ENCODE measurements at places on chromosomes 7 and 10. TPM values are rescaled to one million over a fixed set of nuclear protein-coding genes. Genes with fewer than 3 reads are reported as not detected.

- no peak for DNase-seq
Observed at GRCh38 chr10:82071231-82071630, 196.2 kb downstream of the NRG3 start.

Gene ANKRD30A
- not detected for total RNA-seq

- DNase-seq, result no peak
Observed at GRCh38 chr7:138001529-138002095, at the start of gene CREB3L2. CREB3L2 (minus strand) TSS chr7:138002086; CDS start chr7:138001705, 381 bp downstream.

DNA sequence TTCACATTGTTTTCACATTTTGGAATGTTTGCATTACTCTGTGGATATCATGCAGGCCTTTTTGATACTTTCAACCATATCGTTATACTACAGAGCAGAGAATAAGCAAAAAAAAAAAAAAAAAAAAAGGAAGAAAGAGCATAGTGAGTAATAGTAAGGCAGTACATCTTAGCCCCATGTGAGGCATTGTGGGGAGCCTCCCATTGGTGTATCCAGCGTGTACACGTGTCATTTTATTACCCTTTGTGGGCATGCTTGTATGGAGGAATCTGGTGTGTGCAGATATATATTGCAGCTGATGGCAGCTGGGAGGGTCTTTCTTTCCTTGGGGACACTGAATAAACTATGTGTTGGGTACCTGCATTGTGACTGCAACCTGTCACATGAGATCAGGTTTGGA is 19.6 kb downstream of the R3HCC1L start:
- no peak for DNase-seq

Gene OR2A1
- total RNA-seq, result not detected

Gene HHEX
- 0.54 TPM for total RNA-seq

- DNase-seq, result no peak
Observed at GRCh38 chr7:42125321-42125720, 111.7 kb downstream of the GLI3 start.

Gene PTPN20
- total RNA-seq, result not detected

Gene SYCE1
- not detected for total RNA-seq

GRCh38 chr7:131733604-131734003 is 177.2 kb upstream of the PODXL start:
- no peak for DNase-seq

- no peak for DNase-seq
Observed at GRCh38 chr7:2092279-2092678, 140.5 kb downstream of the MAD1L1 start.

- DNase-seq, result no peak
Observed at GRCh38 chr7:91517201-91517785, 253.1 kb downstream of the FZD1 start.

Gene ASB10
- total RNA-seq, result not detected

GRCh38 chr10:30387646-30388243 is 38.7 kb upstream of the MTPAP start:
- no peak for DNase-seq

Gene CLCN1
- not detected for total RNA-seq

Gene INMT
- not detected for total RNA-seq

DNA sequence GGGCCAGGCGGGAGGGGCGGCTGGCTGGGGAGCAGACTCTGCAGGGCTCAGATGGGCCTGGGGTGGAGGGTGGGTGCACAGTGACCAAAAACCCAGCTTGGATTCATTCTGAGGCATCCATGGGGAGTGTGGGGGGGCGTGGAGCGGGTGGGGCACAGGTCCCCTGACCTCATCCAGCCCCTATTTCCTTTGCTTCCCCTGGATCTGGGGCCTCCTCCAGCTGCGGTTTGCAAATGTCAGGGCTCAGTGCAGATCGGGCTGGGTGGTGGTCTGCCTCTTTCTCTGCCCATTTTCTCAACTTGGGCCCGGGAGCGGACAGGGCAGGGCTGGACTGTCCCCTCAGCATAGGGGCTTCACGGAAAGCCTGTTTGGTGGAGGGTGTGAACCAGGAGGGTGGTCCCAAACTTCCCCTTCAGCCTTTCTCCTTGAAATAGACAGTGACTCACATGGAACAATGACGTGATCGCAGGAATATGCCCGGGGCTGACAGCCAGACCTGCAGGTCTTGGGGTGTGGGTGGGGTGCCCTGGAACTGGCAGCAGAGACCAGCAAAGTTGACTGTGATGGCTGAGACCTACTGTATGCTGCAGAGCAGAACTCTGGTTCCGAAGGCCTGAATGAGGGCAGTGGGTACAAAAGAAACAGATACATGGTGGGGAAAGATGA is 72.9 kb upstream of the PODXL start:
- DNase-seq, result no peak

GRCh38 chr10:97687785-97688781 is 1.0 kb upstream of the AVPI1 start:
- DNase-seq, result peak; percentile 42

Gene CLRN3
- total RNA-seq, result not detected

Gene PIK3CG
- total RNA-seq, result 0.74 TPM

DNA sequence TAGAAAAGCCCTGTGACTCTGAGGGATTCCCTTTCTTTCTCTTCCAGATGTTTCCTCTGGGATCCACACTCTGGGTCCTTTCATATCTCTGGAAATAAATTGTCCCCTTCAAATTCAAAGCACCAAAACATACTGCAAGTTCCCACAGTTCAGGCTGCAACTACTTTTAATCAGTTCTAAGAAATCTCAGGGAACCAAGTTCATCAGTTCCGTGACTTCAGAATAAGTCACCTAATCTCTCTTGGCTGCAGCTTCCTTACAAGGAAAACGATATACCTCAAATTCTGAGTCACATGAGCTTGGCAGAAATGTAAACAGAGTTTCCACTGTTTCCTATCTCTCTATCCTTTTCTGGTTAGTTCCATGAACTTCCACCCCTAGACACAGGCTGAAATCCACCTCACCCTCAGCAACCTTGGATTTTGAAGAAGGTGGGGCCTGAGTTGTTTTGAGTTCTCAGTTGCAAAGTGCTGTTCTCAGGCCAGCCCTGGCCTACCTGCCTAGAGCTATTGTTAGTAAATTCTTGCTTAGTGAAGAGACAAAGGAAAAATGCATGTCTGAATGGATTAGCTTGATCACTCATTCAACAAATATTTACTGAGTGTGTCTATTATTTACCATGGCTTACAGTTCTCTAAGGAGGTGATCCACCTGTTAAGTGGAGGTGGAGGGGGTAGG is 59.3 kb upstream of the IL6 start:
- DNase-seq, result no peak

Gene CHN2
- not detected for total RNA-seq

Gene PTN
- not detected for total RNA-seq

Gene CCDC172
- total RNA-seq, result not detected

Gene ZKSCAN5
- total RNA-seq, result 23.1 TPM

DNA sequence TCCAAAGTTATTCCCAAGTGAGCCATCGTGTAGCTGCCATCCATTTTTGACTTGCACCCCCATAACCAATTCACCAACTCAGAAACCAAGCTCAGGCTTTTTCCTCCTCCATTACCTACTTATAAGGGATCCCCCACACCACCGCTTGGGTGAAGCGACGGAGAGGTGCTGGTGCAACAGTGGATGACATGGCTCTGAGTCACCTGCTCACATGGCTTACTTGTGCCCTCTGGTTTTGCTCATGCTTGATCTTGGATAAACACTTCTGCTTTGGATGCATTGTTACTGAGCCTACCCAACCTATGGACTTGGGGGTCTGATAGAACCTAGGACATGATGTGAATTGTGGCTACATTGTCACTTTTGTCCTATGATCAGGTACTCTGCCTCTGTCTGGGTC is 12.0 kb upstream of the AKR1B1 start:
- DNase-seq, result no peak

- DNase-seq, result no peak
Observed at GRCh38 chr10:103871006-103871405, 15.6 kb upstream of the SH3PXD2A start.

DNA sequence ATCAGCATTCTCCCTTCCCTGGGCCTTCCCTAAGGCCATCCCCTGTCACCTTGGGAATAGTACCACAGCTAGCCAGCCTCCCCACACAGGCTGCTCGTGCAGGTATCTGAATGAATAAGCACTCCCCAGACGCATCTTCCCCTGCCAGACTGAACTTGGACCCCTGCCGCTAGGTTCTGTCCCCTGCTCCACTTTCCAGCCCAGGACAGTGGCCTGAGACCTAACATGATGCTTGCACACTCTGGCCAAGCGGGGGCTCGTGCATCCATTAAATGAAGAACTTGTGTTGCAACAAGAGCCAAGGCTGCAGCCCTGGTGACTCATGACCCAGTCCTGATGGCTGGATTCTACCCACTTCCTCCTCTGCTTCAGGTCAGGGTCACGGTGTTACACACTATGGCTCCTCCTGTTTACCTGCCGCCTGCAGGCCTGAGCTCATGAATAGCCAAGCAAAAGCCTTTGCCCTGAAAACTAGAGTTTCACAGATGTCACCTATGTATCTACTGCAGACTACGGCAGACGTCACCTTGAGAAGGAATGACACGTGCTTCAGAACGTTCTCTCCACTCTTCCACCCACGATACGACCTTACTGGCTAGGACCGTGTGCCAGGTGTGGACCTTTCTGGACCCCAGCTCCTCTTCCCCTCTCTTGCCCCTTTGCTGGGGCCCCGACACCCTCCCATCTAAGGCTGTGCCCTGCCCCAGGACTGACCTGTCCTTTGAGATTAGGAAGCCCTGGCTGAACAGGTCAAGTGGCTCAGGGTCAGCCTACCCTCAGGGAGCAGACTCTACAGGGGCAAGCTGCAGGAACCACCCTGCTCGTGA is 6.5 kb downstream of the ASB13 start:
- DNase-seq, result peak; percentile 37

DNA sequence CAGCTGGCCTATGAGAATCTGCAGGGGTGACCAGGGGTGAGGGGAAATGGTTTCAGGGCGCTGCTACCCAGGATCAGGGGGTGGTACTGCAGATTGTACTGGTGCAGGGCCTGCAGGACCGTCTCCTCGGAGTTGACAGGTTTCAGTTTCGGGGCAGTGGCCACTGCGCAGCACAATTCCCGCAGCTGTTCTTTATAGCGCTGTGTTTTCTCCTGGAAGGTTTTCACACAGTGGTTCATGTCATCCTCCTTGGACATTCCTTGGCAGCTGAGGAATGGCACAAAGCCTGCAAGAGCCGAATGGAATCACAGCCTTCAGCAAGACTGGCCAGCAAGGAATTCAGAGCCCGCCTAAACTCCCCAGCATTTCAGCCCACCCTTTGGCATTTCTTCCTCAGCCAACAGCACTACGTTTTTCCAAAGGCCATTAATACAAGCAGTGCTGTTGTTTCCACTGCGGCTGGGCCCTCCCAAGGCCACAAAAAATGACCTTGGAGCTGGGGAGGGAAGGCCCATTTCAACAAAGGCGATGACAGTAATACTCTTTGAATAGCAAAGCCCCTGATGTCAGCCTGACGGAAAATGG is 44.9 kb downstream of the PNLIPRP2 start:
- DNase-seq, result no peak

- DNase-seq, result no peak
Observed at GRCh38 chr10:80502621-80503583, 34.8 kb upstream of the SH2D4B start.

DNA sequence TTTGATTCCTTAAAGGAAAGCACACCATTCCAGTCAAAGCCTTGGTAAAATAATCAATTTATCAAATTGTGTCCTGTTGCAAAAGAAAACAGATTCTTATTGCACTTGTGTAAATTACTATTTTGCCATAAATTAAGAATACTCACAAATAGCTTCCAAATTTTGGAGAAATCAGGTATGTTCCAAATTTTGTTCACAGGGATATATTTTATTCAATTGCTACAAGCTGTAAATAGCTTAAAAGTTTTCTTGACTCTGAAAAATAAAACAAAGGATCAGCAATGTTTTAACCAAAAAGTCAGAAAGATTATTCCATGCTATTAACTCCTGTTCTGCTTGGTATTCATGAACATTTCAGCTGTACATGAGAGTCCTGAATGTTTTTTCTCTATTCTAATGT is 47.4 kb upstream of the CHST3 start:
- DNase-seq, result no peak

Gene FAM237B
- total RNA-seq, result not detected

DNA sequence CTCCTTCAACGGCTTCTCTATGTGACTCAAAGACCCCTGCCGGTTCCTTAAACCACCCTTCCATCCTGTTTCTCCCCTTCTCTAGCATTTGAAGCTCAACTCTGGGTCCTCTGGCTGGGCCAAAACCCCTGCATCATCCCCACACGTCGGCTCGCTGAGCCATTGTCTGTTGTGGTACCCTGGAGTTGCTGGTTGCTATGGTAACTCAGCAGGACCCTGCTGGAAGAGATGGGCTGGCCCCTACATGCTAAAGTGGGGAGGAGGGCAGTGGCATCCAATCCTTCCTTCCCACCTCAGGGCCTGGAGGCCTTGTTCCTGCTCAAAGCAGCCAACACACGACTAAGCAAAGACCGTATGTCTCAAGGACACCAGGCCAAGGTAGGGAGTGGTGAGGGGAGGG is 452.5 kb downstream of the PLXNA4 start:
- no peak for DNase-seq

DNA sequence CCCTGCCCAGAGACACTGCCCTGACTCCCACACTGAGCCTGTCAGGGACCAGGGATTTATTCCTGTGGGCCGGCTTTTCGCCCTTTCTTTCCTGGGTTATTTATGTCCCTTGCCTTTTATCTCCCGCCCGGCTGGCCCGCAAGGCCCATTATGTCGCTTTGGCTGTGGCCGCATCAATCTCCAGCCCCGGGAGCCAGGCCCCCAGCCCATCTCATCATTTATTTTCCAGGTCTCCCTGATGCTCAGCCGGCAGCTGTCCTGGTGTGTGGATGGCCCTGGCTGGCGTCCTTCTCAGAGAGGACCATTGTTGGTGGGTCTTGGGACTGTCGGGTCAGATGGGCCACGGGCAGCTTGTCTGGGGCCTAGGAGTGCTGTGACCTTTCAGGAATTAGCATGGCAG is 82.3 kb downstream of the FAM241B start:
- DNase-seq, result no peak

Gene CLEC2L
- 23.0 TPM for total RNA-seq

Gene LIMK1
- total RNA-seq, result 49.4 TPM

GRCh38 chr7:137296576-137296975 is 47.0 kb downstream of the PTN start:
- DNase-seq, result no peak

DNA sequence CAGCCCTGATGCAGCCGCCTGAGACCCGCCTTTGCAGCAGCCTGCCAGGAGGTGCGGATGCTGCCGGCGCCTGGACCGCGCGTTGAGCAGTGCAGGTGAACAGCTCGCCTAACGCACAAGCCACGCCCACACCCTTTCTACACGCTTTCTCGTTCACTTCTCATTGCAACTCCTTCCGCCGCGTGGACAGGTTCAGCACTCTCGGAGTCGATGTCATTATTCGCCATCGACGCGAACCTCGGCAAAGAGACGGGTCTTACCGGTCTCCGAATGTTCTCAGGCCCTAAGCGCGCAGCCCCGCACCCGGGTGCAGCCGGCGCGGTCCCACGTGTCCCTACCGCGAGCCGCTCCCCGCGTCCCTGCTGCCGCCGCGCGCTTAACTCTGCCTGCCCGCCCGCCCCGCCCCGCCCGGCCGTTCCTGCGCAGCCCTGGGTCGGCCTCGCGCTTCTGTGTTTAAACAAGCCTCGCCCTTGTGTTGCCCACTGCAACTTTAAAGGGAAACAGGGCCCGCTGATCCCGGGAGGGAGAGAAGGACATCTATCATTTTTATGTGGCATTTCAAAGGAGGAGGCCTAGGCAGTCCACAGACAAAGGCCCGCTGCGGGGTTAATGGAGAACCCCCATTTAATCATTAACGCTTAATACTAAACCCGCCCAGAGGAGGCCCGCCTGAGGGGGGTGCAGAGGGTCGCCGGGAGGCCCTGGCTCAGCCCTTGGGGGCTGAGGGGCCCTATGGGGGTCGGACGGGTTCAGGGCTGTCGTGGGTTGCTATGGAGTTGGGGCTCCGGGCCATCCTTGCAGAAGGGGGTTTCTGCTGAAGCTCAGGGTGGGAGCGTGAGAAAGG is 128.5 kb downstream of the WDR11 start:
- DNase-seq, result no peak
